ENCODE measurements at places on chromosomes 3 and 15.

GRCh38 chr15:97346221-97346620, 614.3 kb upstream of the ARRDC4 start:
- DNase-seq, result no peak

DNA sequence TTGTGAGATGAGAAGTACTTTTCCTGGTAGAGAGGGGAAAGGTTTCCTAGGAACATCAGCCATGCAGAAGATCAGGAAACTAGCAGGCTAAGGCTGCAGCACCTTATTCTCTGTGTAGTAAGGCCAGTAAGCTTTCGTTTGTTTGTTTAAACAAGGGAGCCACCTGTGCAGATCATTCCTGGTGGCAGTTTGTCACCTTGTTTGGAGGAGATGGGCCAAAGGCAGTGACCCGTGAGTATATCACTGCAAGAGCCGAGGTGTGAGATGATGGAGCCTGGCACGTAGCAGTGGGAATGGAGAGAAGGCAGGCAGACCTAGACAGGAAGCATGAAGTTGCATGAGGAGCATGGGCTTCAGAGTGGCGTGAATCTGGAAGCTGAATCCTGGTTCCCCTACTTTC, 19.6 kb downstream of the ATG7 start:
- no peak for DNase-seq

DNA sequence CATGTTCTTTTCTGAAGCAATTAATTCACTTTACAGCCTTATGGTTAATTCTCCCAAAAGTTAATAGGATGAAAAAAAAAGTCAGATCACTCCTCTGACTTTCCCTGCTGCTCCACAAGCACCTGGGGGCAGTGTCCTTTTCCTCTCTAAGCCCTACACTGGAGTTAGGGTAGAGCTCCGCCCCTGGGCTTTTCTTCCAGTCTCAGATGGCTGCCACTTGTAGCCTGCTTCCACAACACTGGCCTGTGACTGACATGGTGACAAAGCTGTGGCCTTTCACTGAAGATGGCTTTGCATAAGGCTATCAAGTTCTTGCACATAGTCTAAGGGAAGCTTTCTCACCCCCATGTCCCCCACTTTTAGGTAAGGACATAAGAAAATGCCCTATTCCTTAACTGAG, 1.3 kb upstream of the MON1A start:
- peak; percentile 61 for DNase-seq

DNA sequence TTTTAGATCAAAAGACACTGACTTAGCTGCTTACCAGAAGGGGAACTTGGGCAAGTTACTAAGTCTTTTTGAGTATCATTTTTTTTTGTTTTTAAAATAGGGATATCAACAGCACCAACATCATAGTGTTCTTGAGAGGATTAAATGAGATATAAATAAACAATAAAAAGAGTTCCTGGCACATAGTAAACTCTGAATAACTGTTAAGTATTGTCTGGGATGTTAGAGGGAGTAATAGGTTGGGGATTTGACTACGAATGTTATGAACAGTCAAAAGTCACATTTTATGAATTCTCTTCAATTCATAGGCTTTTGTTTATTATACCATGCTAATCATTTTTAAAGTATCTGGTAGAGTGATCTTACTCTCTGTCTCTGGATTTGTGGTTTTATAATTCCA, 37.8 kb upstream of the FAH start:
- no peak for DNase-seq

DNA sequence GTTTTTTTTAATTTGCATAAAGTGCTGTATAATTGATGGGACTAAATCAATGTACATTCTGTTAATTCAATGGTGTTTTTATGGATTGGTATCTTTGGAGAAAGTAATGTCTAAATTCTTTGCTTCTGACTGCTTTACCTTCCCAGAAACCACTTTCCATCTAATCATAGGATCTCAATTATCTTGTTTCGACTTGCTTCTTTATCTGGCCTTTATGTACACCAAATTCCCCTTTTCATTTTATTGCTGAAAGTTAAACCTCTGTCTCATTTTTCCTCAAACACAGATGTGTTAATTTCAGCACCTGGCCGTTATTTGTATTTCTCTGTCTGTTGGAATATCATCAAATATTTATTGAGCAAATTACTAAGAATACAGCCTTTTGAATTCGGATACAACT, 287.3 kb upstream of the GBE1 start:
- DNase-seq, result no peak

DNA sequence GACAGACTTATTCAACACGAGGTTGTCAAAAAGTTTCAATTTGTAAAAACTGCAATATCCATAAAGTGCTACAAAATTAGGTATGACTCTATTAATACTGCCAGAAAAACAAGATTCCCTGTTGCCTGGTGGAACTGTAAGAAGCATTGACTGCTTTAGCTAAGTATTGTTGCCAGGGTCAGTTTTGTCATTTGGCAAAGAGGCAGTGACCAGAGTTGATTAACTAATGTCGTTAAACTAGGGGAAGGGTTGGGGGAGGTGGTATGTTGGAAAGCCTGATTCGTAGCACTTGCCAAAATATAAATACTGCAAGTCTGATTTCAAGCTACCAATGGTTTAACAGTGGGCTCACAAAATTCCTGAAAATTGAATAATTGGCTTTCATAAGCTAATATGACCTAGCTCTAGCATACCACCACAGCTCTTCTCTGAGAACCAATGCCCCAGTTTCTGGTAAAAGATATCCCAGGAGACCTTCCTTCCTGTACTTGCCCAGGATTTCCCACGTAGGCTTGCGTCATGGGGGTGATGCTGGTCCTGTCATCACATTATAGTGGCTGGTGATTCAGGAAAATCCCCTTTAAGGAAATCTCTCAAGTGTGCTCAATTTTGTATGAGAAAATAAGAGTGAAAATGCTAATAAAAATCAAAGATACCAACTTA, 266.4 kb upstream of the TBC1D5 start:
- DNase-seq, result no peak

- peak; percentile 11 for DNase-seq
Observed at GRCh38 chr15:88204584-88204983, 52.0 kb downstream of the NTRK3 start.

- peak; percentile 60 for DNase-seq
Observed at GRCh38 chr15:82810061-82810889, 847 bp downstream of the WHAMM start.

DNA sequence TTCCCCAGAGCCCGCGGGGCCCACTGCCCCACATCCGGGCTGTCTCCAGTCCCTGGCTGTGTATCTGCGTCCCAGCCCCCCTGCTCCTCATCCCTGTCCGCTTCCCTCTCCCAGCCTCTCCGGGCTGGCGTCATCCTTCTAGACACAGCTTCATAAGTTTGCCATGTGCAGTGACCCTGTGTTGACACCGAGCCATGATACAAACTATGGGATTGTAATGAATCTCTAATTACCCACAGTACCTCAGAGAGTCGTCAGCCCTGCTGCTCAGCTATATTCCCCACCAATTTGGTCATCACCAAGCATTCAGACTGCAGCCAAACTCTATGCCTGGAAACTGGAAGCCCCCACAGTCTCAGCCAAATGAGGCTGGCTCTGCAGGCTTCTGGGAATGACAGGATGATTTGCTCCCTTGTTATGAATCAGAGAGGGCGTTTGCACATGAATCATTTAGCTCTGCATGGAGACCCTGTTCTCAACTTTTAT, 466.1 kb upstream of the ATP11B start:
- no peak for DNase-seq

GRCh38 chr15:97708252-97708651, 252.3 kb upstream of the ARRDC4 start:
- no peak for DNase-seq

- no peak for DNase-seq
Observed at GRCh38 chr3:153574445-153574844, 412.4 kb downstream of the RAP2B start.

DNA sequence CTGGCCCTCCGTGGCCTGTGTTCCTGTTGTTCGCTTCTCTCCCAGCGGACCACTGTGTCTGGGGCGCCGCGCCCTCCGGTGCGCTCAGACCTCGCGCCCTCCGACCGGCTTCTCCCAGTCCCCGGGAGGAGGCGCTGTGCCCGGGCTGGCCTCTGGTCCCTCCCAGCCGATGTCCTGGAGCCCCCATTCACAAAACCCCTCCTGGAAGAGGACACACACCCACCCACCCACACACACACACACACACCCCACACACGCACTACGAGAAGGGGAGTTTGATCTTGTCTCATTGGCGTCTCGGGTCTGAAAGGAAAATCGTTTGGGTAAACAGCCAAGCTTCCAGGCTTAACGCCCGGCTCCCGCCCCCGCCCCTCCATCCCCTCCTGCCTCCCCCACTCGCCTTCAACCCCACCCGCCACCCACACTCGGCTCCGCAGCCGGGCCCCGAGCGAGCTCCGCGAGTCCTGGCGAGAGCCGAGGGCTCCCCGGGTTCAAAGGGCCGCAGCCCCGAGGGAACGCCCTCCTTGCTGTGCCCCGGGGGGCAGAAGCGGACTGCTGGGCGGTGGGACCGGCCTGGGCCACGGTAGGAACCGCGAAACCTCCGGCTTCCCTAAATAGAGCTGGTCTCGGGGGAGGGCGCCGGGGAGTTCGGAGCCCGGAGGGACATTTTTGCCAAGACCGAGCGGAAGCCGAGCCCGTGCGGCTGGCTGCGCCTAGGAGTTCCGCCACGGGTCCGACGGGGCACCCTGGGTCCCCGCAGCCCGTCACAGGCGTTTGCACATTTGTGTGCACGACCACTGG, 23.6 kb downstream of the NR2F2 start:
- DNase-seq, result no peak

- DNase-seq, result no peak
Observed at GRCh38 chr3:25493786-25494185, 65.7 kb downstream of the RARB start.

DNA sequence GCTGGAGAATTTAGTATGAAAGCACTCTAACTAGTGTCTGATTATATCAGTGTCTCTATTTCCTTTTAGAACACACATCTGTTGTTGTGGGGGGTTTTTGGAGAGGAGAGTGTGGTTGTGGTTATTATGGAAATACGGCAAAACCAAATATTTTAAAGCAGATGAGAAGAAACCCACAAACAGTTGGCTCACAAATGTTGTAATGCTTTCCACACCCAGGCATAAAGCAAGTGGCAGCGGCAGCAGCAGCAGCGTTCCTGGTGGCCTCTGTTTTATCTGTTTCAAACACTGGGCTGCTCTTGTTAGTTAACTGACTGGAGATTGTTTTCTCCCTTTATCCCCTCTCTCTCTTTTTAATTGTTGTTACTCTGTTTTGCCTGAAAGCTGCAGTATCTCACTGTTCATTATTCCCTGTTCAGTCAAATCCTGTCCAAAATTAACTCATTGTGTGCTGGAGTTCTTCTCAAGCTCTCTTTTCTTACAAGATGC, 1045.5 kb upstream of the NR2F2 start:
- no peak for DNase-seq

DNA sequence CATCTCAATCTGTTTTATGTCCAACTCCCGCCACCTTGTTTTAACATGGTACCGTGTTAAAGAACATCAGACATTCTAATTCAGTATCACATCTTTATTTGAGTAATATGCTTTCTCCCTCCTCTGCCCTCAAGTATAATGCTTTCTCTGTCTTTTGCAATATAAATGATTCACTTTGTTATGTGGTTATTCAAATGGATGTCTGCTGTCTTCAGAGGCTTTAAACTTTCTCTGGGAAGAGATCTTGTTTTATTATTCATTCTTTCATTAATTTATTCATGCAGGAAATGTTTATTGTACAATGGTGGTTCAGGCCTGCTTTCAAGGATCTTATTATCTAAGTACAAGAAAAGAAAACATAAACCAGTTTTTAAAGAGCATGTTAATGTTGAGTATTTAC, 57.1 kb downstream of the RAP2B start:
- DNase-seq, result no peak

DNA sequence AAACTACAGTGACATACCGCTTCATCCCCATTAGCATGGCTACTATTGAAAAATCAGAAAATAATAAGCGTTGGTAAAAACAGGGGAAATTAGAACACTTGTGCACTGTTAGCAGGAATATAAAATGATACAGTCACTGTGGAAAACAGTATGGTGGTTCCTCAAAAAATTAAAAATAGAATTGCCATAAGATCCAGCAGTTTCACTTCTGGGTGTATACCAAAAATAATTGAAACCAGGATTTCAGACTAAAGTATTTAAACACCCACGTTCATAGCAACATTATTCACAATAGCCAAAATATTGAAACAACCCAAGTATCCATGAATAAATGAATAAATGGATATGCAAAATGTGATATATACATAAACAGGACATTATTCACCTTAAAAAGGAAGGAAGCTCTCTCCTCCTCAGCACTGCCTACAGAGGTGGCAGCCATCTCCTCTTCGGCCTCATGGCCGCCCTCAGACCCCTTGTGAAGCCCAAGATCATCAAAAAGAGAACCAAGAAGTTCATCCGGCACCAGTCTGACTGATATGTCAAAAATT, 34.1 kb downstream of the NGLY1 start:
- no peak for DNase-seq

GRCh38 chr3:159146856-159147435, 345.1 kb downstream of the MFSD1 start:
- DNase-seq, result no peak

DNA sequence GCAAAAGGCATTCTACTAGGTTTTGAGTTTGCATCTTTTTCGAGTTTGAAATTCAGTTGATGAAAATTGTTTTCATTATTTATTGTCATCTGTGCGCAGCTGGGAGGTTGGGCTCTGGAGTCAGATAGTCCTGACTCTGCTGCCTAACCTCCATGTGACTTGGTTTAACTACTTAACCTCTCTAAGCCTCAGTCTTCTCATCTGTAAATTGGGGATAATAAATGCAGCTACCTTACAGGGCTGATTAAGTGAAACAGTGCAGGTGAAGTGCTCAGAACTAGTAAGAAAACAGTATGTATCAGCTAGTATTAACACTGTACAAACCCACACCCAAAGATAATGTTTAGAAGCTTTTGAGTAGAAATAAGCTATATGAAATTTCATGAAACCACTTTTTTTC, 14.1 kb upstream of the UBE2E1 start:
- no peak for DNase-seq

- no peak for DNase-seq
Observed at GRCh38 chr3:43769885-43770425, 79.2 kb downstream of the ABHD5 start.

GRCh38 chr3:107429320-107430181, 52.3 kb downstream of the CCDC54 start:
- peak; percentile 81 for DNase-seq

Data from HT-29 (cell line).